Activated CD8-positive, alpha-beta memory T cell treated with anti-CD3 and anti-CD28 coated beads, Interleukin-2, amount 10 ng/mL, durations not matched to agents 7 days and 5 days (primary cell): ENCODE measurements at places on chromosomes 3 and 15.

GRCh38 chr3:145739926-145740325, 421.1 kb downstream of the PLOD2 start:
- no peak for DNase-seq

- DNase-seq = no peak
These were observed 77.0 kb downstream of the SLC7A14 start for GRCh38 chr3:170508839-170509238.

GRCh38 chr15:75181780-75182179, 19.9 kb upstream of the C15orf39 start:
- no peak for DNase-seq

DNA sequence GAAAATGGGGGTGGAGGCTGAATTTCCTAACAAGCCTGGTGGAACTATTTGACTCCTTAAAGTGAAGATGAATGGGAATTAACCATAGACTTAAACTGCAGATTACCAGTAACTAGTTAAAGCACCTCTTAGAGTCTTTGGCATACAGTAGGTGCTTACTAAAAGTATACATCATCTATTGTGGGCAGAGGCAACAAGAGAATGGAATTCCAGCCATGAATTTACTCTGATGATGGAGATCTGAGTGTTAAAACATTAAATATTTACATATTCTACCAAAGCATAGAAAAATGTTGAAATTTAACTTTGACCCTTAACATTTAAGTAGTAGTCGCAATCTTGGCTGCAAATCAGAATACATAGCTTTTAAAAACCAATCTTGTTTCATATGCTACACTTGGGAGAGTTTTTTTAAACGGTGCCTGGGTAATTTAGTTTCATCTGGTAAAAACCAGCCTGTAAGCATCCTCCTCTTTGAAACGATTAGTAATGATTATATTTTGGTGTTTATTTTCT, 5.2 kb downstream of the UBA5 start:
- DNase-seq = no peak

GRCh38 chr3:192685801-192686200, 41.5 kb downstream of the FGF12 start:
- no peak for DNase-seq

- DNase-seq = no peak
These were observed 5.2 kb downstream of the ACY1 start for GRCh38 chr3:51988286-51989146.
